Kidney epithelial cell (primary cell): ENCODE measurements at places on chromosomes 11 and 22. TPM values are rescaled to one million over a fixed set of nuclear protein-coding genes. Genes with fewer than 3 reads are reported as not detected.
A peak's percentile ranks its signal among the peaks of the same experiment; 100 is the strongest.

DNA sequence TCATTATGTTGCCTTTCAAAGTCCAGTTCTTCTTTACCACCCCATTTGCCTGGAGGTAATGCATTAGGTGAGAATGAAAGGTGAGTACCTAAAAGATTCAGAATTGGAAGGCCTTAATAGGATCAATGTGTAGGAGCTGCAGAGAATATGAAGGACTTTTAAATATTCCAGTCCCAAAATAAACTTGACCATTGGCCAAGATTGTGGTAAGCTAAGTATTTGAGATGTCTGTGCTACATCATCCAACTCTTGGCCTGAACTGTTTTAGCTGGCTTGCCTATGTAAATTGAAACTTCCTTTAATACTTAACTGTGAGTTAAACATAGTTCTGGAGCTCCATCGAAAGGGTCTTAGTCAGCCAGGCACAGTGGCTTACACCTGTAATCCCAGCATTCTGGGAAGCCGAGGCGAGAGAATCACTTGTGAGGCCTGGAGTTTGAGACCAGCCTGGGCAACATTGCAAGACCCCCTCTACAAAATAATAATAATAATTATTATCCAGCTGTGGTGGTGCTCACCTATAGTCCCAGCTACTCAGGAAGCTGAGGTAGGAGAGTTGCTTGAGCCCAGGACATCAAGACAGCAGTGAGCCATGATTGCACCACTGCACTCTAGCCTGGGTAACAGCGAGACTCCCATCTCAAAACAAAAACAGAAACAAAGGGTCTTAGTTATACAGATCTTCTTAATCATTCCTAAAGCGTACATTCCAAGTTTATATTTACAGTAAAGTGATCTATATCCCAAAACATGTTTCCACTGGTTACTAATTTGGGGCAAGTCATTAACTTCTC, 29.8 kb downstream of the MTMR3 start:
- peak; percentile 52 for DNase-seq

OR8A1 gene
- total RNA-seq, result not detected in 2 replicates

CYTH4 gene
- total RNA-seq, result not detected in 2 replicates

GRCh38 chr11:60988658-60989057, 17.2 kb downstream of the CD6 start:
- DNase-seq, result no peak

KCNJ5 gene
- total RNA-seq, result 3.4 and 4.0 TPM in 2 replicates
